ENCODE measurements at places on chromosomes 1 and 21. TPM values are rescaled to one million over a fixed set of nuclear protein-coding genes. Genes with fewer than 3 reads are reported as not detected.

The RGS8 gene
- 5.6 TPM for total RNA-seq

DNA sequence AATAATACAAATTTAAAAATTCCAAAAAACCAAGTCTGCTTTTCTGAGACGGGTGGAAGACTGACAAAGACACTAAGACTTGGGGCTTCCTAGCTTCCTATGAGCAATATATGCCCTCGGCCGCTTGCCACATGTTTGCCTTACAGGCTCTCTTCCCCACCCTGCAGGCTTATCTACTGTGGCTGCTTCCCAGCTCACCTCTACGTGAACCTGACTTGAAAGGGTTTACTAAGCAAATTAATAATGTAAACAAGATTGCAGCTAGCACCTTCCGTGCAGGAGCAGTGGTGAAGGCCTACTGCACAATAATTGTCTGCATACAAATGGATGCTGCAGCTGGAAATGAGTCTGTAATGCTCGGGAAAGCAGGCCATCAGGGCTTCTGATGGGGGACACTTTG lies 152.9 kb upstream of the DAB1 start:
- no peaks in the 10 kb centered on the region for H3K36me3 ChIP-seq
- H3K4me1 ChIP-seq, result peaks cover 9% of the 10 kb centered on the region
- no peak overlapping the region for H3K4me3 ChIP-seq
- DNase-seq, result no peak

The SPRR2A gene
- not detected for total RNA-seq

DNA sequence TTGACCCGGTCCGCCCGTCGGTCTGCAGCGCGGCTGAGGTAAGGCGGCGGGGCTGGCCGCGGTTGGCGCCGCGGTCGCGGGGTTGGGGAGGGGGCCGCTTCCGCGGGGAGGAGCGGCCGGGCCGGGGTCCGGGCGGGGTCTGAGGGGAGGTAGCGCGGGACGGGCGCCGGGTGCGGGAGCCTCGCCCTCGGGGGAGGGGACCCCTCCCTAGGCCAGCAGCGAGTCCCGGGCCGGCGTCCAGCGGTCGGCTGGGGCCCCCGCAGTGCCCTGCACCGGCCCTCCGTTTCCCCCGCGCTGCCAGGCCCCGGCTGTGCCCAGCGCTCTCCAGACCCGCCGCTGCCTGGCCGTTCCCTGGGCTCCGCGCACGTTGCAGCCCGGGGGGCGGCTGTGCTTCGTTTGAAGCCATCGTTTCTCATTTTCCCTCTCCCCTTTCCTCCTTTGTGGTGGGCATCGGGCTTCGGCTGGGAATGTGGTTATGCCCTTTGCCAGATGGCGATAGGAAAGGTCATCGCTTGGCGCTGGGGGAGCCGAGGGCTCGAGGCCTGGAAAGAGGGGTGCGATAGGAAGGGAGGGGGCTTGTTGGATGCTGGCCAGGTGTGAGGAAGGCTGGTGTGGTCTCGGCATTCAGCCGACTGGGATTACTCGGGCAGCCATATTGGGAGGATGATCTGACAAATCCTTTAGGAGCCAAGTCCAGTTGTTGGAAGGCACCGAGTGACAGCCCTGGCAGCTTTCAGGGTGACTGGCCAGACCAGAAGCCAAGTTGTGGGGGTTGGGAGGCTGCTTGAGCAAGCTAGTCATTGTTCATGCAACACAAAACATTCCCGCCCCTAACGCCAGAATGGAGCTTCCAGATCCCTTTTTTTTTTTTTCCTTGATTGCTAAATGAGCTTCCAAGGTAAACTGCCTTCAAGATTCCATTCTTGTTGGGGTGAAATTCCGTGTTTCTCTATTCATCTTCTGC lies 753 bp downstream of the KIF1B start:
- peak overlapping the region; percentile 96 for H3K4me3 ChIP-seq
- peak overlapping the region; percentile 100 for H3K27ac ChIP-seq
- no peaks in the 10 kb centered on the region for H3K36me3 ChIP-seq
- peak; percentile 85 for DNase-seq
- peaks cover 5% of the 10 kb centered on the region for H3K4me1 ChIP-seq
- no peaks in the 10 kb centered on the region for H3K27me3 ChIP-seq

The ESRRG gene
- total RNA-seq, result 6.7 TPM

GRCh38 chr1:24102961-24103360 lies 9.0 kb downstream of the MYOM3 start:
- H3K27ac ChIP-seq, result no peak overlapping the region
- H3K27me3 ChIP-seq, result no peaks in the 10 kb centered on the region
- DNase-seq, result no peak
- H3K4me3 ChIP-seq, result no peak overlapping the region
- H3K36me3 ChIP-seq, result no peaks in the 10 kb centered on the region

DNA sequence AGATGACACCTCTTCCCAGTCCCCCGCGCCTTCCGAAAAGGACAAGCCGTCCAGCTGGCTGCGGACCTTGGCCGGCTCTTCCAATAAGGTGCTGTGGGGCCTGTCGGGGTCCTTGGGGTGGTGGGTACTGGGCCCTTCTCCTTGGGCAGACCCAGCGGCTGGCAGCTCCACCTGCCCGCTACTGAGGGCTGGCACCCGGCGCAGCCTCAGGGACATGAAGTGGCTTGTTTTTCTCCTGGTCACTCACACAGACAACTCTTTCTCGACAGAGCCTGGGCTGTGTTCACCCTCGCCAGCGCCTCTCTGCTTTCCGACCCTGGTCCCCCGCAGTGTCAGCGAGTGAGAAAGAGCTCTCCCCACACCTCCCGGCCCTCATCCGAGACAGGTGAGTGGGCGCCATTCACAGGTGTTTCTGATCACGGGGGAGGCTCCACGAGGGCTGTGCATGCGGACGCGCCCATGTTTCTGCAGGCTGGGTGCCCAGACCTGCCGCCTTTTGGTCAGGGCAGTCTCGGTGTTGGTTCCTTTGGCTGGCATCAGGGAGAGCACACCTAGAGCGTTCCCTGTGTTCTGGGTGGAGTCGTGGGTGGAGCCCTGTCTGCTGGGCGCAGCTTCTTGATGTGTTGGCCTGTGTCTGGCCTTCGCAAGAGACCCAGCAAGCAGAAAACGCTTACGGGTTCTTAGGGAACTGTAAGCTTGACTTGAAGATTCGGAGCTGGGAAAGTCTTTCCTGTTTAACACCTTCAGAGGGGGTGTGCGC lies 75.1 kb downstream of the SKI start:
- no peak for DNase-seq
- H3K4me1 ChIP-seq, result no peaks in the 10 kb centered on the region
- no peak overlapping the region for H3K27ac ChIP-seq
- peaks cover 27% of the 10 kb centered on the region for H3K36me3 ChIP-seq
- H3K4me3 ChIP-seq, result no peak overlapping the region

DNA sequence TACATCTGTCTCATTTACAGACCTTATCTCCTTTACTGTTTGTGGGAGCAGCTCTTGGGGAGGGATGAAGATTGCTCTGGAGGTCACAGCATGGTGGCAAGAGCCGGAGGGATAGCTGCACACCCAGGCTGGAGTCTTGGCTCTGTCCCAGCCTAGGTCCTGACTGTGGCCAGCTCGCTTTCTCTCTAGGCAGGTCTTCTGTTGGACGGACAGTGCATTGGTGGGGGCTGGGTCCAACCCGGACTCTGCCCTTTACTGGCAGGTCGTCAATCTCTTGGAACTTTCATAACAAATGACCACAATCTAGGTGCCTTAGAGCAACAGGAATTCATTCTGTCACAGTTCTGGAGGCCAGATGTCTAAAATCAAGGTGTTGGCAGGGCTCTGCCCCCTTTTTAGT lies 319.8 kb upstream of the C1orf174 start:
- no peaks in the 10 kb centered on the region for H3K27me3 ChIP-seq
- no peak overlapping the region for H3K4me3 ChIP-seq
- no peak for DNase-seq
- no peaks in the 10 kb centered on the region for H3K4me1 ChIP-seq
- no peaks in the 10 kb centered on the region for H3K36me3 ChIP-seq
- no peak overlapping the region for H3K27ac ChIP-seq

The DAB1 gene
- total RNA-seq, result 37.5 TPM

GRCh38 chr1:6954591-6954990 lies 169.3 kb downstream of the CAMTA1 start:
- H3K27ac ChIP-seq, result no peak overlapping the region
- H3K4me3 ChIP-seq, result no peak overlapping the region
- H3K36me3 ChIP-seq, result no peaks in the 10 kb centered on the region

DNA sequence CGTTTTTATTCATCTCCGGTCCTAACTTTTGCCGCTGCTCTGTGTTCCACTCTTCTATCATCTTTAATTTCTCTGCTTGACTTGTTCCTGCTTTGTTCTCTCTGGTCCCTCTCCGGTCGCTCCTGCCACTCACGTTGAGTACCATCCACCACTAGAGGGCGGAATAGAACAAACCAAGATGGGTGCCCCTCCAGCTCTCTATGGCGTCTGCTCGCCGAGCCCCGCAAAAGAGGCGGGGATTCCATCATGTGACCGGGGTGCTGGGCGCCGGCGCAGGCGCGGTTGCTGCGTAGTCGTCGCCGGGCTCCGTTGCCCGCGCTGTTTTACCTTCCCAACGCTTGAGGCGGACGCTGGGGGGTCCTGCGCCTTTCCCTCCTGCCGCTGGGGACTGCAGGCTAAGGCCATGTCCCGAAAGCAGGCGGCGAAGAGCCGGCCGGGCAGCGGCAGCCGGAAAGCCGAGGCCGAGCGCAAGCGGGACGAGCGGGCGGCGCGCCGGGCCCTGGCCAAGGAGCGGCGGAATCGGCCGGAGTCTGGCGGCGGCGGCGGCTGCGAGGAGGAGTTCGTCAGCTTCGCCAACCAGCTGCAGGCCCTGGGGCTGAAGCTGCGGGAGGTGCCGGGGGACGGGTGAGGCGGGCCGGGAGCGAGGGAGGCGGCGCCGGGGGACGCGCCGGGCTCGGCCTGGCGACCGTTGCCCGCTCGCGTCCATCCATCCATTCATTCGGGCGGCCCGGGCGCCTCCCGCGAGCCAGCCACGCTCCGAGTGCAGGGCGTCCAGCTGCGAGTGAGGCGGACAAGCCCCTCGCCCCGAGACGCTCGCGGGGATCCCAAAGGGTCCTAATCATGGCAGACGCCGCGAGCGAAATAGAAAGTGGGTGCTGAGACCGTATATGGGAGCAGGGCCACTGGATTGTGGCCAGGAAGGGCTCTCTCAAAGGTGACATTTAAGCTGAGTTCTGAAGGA lies at the start of gene OTUD3:
OTUD3 (plus strand) TSS at position 285 of the 961 bp plus-strand sequence; CDS start at position 404, 119 bp downstream.
- H3K27ac ChIP-seq, result peak within 1 kb of the TSS; percentile 54
- peak; percentile 98 for DNase-seq
- H3K27me3 ChIP-seq, result no peaks in the 10 kb centered on the region
- H3K4me3 ChIP-seq, result peak within 1 kb of the TSS; percentile 94
- peaks cover 3% of the 10 kb centered on the region for H3K4me1 ChIP-seq

DNA sequence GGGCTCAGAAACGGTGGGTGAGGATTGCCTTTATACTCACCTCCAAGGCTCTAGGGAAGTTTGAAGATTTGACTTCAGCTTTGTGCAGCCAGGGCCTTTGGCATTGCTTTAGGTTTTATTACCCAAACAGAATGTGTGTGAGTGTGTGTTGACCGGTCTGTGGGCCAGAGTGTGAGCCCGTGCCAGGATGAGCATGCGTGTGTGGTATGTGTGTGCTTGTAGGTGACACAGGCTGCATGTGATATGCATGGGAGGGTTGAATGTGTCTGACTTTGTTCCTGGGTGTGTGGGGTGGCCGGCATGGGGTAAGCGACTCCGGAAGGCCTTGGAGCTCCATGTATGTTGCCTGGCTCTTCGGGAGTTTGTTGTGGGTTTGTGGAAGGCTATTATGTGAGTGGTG lies 160.5 kb downstream of the FOXD2 start:
- no peaks in the 10 kb centered on the region for H3K4me1 ChIP-seq
- no peak overlapping the region for H3K4me3 ChIP-seq
- peak; percentile 24 for DNase-seq
- H3K27ac ChIP-seq, result no peak overlapping the region

The RBM11 gene
- total RNA-seq, result 26.6 TPM

The ST6GALNAC3 gene
- total RNA-seq, result 7.6 TPM

The TRIM67 gene
- total RNA-seq, result 0.05 TPM

- no peak for DNase-seq
- peaks cover 3% of the 10 kb centered on the region for H3K4me1 ChIP-seq
- H3K27ac ChIP-seq, result no peak overlapping the region
- no peaks in the 10 kb centered on the region for H3K36me3 ChIP-seq
- no peak overlapping the region for H3K4me3 ChIP-seq
- no peaks in the 10 kb centered on the region for H3K27me3 ChIP-seq
Measured at GRCh38 chr1:90622666-90623065, 94.4 kb downstream of the BARHL2 start.

- H3K36me3 ChIP-seq, result peaks cover 37% of the 10 kb centered on the region
- H3K27ac ChIP-seq, result peak overlapping the region; percentile 40
- H3K4me3 ChIP-seq, result no peak overlapping the region
- no peaks in the 10 kb centered on the region for H3K27me3 ChIP-seq
- H3K4me1 ChIP-seq, result peaks cover 17% of the 10 kb centered on the region
- peak; percentile 52 for DNase-seq
Measured at GRCh38 chr21:45408801-45409261, 3.9 kb downstream of the COL18A1 start.

GRCh38 chr1:207812778-207813511 lies 61.1 kb downstream of the CD46 start:
- H3K27ac ChIP-seq, result no peak overlapping the region
- H3K4me1 ChIP-seq, result no peaks in the 10 kb centered on the region
- H3K27me3 ChIP-seq, result no peaks in the 10 kb centered on the region
- H3K4me3 ChIP-seq, result no peak overlapping the region

- H3K4me3 ChIP-seq, result no peak overlapping the region
- H3K27ac ChIP-seq, result no peak overlapping the region
- DNase-seq, result no peak
- peaks cover 4% of the 10 kb centered on the region for H3K4me1 ChIP-seq
- no peaks in the 10 kb centered on the region for H3K27me3 ChIP-seq
- H3K36me3 ChIP-seq, result no peaks in the 10 kb centered on the region
Measured at GRCh38 chr1:101136739-101137138, 100.1 kb upstream of the S1PR1 start.

DNA sequence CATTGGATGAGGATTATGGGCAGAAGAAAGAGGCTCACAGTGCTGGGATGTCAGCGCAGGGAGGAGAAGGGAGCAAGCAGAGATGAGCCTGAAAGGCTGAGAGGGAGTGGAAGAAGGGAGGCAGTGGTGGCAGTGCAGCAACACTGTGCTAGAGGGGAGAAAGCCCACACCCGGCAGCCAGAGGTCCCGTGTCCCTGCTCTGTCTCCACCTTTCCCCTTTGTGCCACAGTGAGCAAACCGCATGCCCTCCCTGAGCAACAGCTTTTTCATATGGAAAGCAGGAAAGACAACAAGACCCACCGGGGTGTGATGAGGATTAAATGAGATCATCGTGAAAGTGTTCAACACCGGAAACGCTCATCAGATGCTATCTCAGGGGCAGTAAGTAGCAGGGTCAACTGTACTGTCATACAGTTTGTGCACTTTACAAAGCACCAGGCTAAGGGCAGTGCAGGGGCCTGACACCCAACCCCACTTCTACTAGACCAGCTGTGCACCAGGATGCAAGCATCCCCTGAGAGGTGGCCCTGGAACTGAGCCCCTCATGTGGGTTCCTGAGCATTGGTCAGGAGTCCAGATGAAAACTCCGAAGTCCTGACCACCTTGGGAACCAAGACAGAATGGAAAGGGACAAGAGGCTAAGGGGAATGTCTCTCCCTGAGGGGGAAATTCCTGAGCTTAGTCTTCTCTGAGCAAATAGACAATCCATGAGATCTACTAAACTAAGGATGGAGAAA lies 9.1 kb downstream of the NHLH1 start:
- peak overlapping the region; percentile 85 for H3K27ac ChIP-seq
- H3K4me3 ChIP-seq, result no peak overlapping the region
- H3K27me3 ChIP-seq, result no peaks in the 10 kb centered on the region
- DNase-seq, result peak; percentile 84

GRCh38 chr1:6508154-6508815 lies 16.8 kb upstream of the PLEKHG5 start:
- peak; percentile 41 for DNase-seq
- no peak overlapping the region for H3K4me3 ChIP-seq
- H3K36me3 ChIP-seq, result no peaks in the 10 kb centered on the region
- H3K27me3 ChIP-seq, result no peaks in the 10 kb centered on the region
- no peaks in the 10 kb centered on the region for H3K4me1 ChIP-seq

All from endodermal cell (in vitro differentiated cells).